ENCODE measurements at places on chromosomes 12 and 14. TPM values are rescaled to one million over a fixed set of nuclear protein-coding genes. Genes with fewer than 3 reads are reported as not detected.

Gene B3GNT4
- total RNA-seq, result 14.9 TPM

Gene PTHLH
- 2.7 TPM for total RNA-seq

Gene MFAP5
- total RNA-seq, result 117 TPM

Gene RNF212B
- not detected for total RNA-seq

Gene RAB15
- 9.4 TPM for total RNA-seq

DNA sequence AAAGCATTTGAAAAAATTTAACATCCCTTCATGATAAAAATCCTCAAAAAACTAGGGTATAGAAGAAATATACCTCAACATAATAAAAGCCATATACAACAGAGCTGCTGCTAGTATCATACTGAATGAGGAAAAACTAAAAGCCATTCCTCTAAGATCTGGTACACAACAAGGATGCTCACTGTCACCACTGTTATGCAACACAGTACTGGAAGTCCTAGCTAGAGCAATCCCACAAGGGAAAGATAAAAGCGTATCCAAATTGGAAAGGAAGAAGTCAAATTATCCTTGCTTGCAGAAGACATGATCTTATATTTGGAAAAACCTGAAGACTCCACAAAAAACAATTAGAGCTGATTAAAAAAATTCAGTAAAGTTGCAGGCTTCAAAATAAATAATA, 114.9 kb downstream of the HELB start:
- no peak for DNase-seq

DNA sequence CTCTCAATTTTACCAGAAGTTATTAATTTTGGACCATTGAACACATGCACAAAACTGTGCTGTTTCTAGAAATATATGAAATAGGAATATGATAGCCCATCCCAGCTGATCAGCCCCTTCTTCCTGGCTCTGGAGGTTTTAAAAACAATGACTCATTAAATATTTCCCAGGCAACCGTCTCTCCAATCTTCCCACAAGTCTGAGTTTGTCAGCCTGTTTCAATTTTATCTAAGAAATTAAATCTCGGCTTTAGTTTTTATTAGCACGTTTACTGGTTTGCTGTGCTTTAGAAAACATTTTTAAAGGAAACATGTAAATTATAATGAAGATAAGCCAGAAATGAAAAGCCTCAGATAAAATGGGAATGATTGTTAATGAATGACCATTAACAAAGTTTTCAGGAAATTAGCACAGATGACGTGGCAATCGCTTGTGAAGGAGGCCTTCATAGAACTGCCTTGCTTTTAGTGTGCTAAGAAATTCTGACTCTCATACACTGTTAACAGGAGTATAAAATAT, 89.3 kb upstream of the RAP1B start:
- DNase-seq, result no peak

GRCh38 chr12:94879542-94879941, 124.0 kb downstream of the NDUFA12 start:
- DNase-seq, result no peak

DNA sequence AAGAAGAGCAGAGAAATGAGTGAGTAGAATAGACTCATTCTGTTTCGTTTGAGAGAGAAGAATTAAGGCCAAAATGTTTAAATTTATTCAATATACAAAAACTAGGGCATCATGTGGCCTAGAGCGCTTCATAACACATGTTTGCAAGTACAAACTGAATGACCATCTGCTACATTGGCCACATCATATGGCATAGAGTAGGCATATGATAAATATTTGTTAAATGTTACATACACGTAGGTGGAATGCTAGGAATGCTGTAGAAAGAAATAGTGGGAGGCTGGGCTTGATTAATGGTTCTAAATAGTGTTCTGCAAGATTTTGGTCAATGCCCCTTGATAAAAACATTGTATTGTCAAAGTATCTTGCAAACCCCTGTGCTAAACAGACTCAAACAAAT, 10.8 kb downstream of the MGP start:
- DNase-seq, result no peak

- DNase-seq, result no peak
Observed at GRCh38 chr12:101902641-101903040, 25.3 kb downstream of the DRAM1 start.

DNA sequence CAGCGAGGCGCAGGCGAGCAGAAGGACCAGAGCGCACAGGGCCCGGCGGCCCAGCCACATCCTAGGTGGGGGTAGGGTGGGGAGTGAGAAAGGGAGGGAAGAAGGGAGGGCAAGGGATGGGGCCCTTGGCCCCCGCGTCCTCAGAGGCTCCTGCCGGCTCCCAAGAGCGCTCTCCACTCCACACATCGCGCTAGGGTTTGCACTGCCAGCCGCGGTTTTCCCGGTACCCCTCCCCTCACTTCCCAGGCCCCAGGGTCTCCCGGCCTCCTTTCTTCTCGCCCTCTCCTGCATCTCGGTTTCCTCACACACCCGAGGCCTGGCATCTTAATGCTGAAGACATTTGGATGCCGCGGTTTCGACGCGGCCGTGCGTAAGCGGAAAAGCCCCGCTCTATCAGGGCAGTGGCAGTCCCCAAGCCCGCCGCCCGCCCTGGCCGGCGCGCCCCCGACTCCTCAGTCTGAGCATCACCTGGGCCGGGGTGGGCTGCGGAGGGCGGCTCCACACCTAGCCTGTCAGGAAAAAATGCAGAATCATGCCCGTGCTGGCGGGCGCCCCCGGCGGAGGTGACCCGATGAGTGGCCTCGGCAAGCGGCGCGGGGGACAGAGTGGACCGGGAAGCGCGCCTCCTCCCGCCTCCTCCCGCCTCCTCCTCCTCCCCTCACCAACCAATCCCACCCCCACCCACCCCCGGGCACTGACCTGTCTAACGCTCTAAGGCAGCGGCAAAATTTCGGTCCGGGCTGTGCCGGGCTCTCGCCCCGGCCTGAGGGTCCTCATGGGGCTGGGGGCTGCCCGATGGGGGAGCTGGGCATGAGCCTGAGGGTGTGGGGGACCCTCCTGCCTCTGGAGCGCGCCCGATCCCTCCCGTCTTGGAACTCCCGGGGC, 686 bp downstream of the B4GALNT1 start:
- DNase-seq, result no peak

DNA sequence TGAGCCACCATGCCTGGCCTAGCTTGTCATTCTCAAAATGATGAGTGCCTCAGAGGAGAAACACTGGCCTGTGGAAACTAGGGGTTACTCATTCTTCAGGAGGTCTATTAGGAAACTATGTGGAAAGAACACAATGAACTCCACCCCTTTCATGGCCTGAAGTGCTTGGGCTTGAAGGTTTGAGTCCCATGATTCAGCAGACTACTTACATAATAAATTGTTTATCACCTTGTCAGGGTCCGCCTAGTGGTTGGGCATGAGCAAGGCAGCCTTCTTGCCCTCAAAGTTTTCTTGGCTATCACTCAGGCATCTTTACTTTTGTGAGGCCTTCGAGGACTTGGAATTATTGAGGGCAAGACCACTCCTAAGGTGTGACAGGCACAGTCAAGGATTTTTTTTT, 251.2 kb downstream of the ACSS3 start:
- DNase-seq, result no peak

GRCh38 chr12:130214686-130215395, 52.6 kb downstream of the FZD10 start:
- DNase-seq, result no peak

DNA sequence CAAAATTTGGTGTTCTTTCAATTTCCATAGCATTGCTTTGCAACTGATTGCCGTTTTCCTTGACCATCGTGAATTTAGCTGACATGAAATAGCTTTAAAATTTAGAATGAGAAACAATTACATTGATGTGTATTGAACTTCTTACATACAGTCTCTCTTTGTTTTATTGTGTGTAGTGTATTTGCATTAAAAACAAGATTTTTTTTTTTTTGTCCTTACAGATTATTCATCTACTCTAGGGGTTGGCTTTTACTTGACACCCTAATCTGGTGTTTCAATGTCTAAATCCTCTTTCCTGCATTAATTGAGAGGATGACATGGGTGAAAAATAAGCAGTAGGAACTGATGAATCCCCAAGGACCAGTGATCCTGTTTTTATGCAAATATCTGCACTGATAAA, 20.6 kb downstream of the LIN52 start:
- DNase-seq, result no peak

GRCh38 chr12:44405297-44405696, 470.8 kb downstream of the NELL2 start:
- no peak for DNase-seq

GRCh38 chr12:16523284-16523950, 82.5 kb downstream of the LMO3 start:
- no peak for DNase-seq

- DNase-seq, result peak; percentile 58
Observed at GRCh38 chr12:130162267-130162666, at the start of gene FZD10. FZD10 (plus strand) TSS chr12:130162464; CDS start chr12:130162943, 479 bp downstream.

DNA sequence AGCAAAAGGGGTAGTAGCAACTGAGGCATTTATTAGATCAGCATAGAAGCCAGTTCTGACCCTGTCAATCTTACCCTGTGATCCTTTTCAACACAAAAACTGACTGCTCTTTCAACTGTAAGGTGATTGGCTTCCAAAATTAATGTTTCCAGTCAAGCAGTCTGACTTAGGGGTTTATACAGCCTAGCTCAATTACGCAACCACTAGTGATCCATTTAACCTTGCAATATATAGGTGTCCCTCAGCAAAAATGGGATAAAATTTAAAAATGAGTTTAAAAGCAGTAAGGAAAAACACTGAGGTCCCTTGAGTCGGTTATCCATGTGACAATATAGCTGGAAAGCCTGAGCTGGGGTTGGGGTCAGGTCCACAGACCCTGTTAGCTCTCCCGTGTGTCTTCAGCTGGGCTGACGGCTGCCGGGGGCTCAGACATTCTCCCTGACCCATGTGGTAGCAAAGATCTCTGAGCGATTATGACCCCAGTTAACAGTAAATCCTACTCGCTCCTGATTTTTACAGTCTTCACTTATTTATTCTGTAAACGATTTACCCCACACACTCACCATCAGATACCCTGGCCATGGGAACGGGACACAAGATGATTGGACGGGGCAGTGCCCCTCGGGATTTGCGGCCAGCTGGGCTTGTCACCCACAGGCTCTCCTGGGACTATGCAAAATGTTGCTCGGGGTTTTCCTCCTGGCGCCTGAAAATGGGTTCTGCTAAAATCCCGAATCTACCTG, 16.6 kb downstream of the ADGRD1 start:
- DNase-seq, result peak; percentile 43

GRCh38 chr12:98418357-98419075, 96.9 kb upstream of the TMPO start:
- DNase-seq, result peak; percentile 97

- DNase-seq, result no peak
Observed at GRCh38 chr12:122646517-122647217, 56.5 kb downstream of the HCAR2 start.

DNA sequence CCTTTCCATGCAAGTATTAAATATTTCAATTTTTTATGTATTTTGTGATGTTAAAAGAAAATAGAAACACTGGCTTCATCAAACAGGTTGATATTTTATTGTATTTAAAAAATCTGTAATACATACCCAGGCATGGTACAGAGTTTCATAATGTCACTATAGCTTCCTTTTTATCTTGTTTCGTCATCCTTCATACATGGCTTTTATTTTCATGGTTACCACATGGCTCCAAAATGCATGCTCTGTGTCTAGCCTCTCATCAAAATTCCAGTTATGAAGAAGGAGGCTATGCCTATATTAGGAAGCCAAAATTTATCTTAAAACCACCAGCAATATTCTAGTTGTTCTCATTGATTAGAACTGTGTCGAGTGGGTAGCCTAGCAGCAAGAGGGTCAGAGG, 464.8 kb downstream of the BTG1 start:
- DNase-seq, result no peak

- DNase-seq, result no peak
Observed at GRCh38 chr12:66775871-66776270, 97.0 kb upstream of the GRIP1 start.

- no peak for DNase-seq
Observed at GRCh38 chr14:53331247-53331646, 178.1 kb upstream of the DDHD1 start.

GRCh38 chr14:59679872-59680271, 103.3 kb upstream of the CCDC175 start:
- peak; percentile 27 for DNase-seq

DNA sequence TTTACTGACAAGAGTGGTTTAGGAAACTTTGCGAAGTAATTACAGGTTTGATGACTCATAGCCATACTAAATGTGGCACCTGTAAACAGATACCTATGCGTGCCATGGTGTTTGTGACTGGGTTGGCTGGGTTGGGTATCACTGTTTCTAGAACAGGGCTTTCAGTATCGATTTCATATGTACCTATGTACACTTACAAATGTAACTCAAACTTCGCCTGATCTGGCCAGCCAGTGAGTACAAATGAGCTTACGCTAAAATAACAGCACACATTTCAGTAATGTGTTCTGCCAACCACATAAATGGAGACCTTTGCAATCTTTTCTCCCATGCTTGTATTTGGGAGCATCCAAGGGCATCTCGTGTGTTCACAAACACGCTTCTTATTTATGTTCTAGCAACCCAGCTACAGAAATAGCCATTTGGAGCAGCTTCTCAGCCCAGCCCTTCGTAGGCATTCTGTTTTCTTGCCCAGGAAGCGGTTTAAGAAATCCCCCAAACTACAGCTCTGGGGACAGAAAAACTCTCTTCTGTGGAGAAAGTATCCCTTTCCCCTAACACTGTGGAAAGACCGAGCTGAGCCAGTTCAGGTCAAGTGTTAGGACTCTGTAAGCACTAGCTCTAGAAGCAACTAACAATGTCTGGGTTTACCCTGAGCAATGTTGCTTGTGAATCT, 42.3 kb upstream of the MDM1 start:
- no peak for DNase-seq

GRCh38 chr14:73787486-73788316, 63.9 kb upstream of the PTGR2 start:
- no peak for DNase-seq

DNA sequence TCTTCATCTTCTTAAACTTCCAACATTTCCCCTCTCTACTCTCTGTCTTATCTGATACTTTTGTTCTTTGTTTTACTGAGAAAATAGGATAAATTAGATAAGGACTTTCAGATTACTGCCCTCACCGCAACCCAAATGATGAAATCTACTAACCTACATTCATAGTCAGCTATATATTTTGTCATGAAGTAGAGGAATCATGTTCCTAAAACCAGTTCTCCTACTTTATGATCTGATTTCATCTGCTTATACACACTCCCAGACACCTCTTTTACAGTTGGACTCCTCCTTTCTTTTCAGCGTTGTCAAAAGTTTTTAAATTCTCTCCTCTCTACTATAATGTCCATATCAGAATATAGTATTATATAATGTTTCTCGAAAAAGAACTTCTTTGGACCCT, 29.7 kb downstream of the MGAT4C start:
- no peak for DNase-seq

DNA sequence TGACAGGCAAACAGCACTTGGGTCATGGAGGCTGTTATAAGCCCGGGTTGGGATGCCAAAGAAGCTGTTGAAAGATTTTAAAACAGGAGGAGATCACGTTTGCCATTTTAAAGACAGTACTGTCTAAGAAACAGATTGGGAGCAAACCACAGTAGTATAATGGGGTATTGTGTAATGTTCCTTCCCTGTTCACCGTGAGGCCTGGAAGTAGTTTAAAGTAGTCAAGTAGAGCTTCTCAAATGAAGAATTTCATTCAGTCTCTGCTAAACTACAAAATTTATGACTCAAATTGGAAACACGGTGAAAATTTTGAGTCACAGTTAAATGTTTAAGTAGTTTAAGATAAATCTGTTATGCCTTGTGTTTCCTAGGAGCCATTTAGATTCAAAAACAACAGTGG, 35.8 kb downstream of the ATP2A2 start:
- DNase-seq, result no peak

GRCh38 chr14:90547968-90548367, 151.1 kb downstream of the CALM1 start:
- DNase-seq, result no peak

- DNase-seq, result no peak
Observed at GRCh38 chr12:117695956-117696355, 272.8 kb downstream of the KSR2 start.
